ENCODE measurements at places on chromosomes 4 and X.

DNA sequence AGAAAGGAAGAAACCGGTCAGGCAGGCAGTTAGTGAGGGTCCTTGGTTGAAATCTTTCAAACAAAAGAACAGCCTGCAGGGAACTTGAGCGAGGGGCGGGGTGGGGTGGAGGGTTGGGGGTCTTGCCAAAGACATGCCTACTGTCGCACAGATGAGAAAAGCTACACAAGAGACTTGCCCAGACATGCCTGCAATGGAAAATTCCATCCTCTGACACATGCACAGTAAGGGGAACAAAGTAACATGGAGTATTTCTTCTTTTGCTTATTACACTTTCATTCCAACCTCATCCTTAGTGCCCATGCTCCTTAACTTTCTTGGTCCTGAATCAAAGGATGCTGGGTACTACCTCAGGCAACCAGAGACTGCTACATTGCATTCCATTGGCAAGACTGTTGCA is 1491.2 kb downstream of the STIM2 start:
- DNase-seq: no peak

DNA sequence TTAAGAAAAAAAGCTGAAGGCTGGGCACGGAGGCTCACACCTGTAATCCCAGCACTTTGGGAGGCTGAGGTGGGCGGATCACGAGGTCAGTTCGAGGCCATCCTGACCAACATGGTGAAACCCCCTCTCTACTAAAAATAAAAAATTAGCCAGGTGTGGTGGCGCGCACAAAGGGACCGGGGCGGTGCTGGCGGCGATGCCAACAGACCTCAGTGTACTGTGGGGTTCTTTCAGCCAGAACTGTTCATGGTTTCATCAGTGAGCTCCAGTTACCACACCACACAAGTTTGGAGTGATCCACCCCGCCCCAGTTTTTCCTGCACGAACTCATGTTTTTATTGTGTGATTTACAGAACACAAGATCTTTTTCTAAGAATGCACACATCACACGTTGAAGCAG is 21.2 kb upstream of the IRAK1 start:
- DNase-seq: peak; percentile 23

DNA sequence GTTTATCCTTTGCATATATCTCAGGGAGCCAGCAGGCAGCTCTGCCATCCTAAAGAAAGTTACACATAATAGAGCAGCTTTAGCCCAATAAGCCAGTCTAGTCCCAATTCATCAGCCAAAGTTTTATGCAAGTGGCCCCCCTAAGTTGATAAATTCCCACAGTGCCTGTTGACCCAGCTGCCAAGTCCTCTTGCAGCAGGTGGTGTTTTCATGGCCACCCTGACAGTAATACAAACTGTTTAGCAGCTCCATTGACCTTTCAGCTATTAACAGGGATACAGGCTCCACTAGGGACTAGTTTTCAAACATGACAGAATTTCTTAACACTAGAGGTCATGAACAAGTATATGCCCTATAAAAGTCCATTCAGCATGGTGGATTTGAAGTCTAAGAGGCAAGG is 77.5 kb downstream of the HHIP start:
- DNase-seq: no peak

GRCh38 chrX:11119313-11119943 is 8.3 kb downstream of the HCCS start:
- no peak for DNase-seq

DNA sequence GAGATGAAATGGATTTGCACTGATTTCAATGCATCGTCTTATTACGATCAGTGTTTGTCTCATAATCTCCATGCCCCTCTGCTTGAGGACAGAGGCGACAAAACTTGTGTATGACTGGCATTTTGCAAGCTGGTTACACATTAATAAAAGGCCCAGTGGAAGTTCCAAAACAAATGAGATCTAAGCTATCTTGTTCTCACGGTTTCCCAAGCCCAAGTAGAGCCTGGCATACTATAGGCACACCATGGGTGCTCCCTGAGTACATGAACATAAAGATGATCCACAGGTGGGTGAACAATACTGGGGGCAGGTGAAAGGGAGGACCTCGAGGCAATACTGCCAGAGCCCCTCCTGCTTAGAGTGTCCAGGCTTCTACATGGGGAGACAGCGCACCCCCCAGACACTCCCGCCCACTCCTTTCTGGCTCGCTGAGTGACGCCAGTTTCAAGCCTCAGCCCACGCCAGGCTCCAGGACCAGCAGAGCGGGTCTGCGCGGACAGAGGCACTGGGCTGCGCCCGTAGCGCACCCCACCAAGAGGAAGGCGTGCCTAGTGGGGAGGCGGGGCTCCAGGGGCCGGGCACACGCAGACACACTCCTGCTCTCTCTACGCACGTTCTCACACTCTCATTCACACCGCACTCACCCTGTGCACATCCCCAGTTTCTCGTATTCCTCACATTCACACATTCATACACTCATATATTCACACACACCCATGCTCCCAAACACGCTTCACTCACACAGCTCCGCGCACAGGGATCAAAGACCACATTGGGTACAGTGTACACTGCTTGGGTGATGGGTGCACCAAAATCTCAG is 8.9 kb upstream of the GSX2 start:
- DNase-seq: peak; percentile 31

DNA sequence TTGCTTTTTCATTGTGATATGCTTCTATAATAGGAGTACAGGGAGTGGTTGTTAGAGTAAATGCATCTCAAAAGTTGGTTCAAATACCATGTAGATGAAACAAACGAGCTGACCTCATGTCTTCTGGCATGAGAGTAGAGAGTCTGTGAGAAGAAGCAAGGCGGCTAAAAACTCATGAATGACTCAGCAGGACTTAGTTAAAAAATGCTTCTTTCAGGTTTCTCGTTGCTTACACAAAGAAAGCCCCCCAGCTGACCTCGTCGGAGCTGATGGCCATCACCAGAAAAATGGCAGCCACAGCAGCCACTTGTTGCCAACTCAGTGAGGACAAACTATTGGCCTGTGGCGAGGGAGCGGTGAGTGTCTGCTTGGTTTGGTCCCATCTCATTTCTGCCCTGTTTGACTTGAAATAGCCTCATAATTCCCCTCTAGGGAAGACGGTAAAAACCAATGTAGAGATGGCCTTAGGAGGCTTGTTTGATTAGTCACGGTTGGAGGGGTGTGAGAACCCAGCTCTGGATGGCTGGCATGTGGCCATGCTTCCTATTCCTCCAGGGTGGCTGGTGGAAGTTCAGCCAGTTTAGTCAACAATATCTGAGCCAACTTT is 14.5 kb downstream of the AFP start:
- no peak for DNase-seq

DNA sequence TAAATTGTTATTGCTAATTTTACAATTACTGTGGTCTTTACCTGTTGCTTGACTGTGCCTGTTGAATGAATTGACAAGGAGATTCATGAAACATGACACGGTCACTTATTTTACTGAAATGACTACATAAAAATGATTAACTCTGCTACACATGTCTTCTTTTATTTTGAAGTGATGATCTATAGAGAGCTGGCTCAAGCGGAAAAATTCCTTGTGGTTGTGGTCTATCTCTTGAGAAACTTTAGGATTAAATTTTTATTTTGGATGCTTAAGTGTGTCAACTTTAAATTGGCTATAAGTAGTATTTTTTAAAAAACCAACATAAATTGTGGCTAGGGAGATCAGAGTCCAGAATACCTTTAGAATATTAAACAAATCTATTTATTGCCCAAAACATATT is 131.8 kb upstream of the PITX2 start:
- DNase-seq: no peak

DNA sequence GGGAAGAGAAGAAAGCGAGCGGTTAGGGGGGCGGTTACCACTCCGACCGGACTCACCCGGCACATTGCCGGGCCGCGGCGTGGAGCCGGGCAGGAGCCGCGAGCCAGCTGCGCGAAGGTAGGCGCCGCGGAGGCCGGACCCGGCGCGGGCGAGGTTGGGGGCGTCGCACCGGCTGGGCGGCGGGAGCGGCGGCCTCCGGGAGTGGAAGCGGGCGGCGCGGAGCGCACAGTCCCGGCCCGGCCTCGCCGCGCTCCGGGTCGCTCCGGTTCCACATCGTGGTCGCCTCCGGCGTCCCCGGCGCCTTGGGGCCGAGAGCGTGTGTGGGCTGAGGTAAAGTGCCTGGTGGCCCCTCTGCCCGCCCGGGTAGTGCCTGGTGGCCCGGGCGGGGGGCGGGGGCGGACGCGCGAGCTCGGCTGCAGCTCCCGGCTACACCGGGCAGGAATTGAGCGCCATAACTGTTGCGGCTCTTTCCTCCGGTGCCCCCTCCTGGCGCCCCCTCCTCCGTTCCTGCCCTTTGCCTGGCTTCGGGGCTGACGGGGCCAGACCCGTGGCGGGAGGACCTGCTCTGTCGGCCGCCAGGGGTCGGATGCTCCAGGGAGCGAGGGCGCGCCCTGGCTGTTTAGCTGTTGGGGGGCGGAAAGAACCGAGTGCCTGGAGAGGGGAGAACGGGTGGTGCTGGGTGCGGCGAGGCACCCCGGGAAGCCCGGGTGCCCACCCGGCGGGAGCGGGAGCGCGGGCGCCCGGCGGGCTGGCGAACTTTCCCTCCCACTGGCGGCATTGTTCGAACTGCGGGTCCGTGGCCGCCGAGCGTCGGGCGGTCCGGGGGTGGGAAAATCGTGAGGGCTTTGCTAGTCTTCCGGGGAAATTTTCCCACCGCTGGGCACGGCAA is 626 bp downstream of the JADE3 start:
- DNase-seq: peak; percentile 38

DNA sequence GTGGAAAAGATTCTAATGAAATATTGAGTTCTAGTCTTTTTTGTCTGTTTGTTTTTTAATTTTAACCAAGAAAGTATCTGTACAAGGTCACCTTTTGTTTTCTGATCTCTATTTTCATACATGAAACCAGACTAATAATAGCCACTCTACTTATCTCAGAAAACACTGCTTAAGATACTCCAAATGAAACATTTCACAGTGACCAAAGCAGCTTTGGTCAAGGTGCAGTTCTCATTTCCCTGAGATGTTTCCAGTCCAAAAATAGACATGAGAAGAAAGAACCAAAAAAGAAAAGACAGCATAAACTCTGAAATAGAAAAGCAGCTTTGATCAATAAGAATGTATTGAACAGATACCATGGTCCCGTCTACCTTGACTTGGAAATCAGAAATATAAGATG is 782.8 kb downstream of the RAB28 start:
- no peak for DNase-seq

DNA sequence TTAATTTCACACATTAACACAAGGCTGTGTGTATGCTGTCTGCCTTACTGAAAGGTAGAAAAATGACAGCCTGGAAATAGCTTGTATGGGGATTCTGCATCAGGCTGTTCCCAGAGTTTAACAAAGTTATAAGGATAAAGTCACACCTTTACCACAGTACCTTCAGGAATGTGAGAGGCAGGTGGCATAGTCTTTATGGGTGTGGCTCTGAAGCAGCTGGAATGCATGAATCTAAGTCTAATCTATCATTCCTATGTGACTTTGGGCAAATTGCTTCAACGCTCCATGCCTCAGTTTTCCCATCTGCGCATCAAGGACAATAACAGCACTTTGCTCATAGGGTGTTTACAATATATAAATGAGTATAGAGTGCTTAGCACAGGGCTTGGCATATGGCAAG is 84.2 kb upstream of the EGFL6 start:
- no peak for DNase-seq

GRCh38 chr4:152534541-152535359 is 1.1 kb downstream of the FBXW7 start:
- peak; percentile 64 for DNase-seq

DNA sequence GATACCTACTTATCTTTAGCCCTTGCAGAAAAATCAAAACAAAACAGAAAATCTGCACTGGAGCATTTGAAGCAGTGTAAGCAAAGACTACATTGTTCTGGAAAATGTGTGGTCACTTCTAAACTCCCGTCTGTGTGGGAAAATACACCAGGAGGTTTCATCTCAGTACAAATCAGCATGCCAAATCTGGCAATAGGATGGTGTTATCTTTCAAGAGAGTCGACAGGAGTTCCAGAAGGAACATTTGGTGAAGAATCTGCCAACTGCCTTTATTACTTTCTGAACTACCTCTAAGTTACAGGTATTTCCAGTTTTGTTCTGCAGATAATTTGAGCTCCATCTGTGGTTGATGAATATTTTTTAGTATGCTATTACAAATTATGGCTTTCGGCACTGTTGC is 1348.0 kb downstream of the RAPGEF2 start:
- no peak for DNase-seq

DNA sequence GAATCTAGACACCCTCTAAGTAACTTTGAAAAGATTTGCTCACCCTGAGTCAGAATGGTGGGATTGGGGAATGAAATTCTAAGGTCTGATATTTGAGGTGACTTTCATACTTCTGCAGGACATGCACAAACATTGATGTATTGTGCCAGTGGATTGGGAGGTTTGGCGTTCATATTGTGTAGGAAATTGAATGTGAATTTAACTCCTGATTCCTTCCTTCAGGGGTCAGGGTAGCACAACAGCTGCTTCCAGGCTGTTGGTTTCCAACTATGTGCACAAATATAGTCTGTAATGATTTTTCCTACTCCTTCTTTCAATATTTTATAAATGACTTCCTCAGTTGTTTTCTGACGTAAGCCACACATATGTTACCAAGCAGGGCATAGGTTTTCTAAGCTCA is 3.1 kb downstream of the IL1RAPL1 start:
- DNase-seq: no peak

DNA sequence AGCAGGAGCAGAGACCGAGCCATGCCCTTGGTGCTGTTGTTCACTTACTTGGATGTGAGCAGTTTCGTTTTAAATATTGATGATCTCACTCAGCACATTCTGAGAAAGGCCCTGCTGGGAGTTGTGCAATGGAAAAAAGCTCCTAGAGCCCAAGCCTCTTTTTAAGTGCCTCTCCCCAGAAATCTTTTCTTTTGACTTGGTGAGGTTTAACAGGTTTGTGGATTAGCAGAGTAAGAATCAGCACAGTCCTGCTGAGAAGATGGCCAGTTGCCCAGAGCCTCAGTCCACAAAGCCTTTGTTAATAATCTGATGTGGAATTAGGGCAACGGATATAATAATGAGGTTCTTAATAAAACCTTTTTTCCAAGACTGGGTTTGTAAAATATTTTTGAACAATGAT is 157.5 kb upstream of the ATP6AP2 start:
- DNase-seq: no peak

- no peak for DNase-seq
These were observed 1012.1 kb upstream of the SLIT2 start for GRCh38 chr4:19239565-19239964.

DNA sequence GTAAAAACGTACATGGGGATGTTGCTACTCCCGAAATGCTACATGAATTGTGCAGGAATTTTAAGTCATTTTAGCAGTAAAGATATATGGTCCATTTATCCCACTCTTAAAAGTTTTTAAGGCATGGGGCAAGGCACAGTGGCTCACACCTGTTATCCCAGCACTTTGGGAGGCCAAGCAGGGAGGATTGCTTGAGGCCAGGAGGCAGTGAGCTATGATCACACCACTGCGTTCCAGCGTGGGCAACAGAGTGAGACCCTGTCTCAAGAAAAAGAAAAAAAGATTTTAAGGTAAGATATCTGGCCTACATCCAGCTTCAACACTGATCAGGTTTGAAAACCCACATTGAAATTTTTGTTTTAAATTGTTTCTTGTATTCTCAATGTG is 1.2 kb upstream of the SEC24D start:
- DNase-seq: no peak

GRCh38 chr4:62250100-62250499 is 1050.0 kb downstream of the ADGRL3 start:
- no peak for DNase-seq

Measured in activated CD8-positive, alpha-beta T cell treated with anti-CD3 and anti-CD28 coated beads for 36 hours (primary cell).